MCF 10A (cell line): ENCODE measurements at places on chromosomes 12 and 14. TPM values are rescaled to one million over a fixed set of nuclear protein-coding genes. Genes with fewer than 3 reads are reported as not detected.
A peak's percentile ranks its signal among the peaks of the same experiment; 100 is the strongest.

The SLC35F4 gene
- total RNA-seq: not detected in 2 replicates

The B3GNT4 gene
- total RNA-seq: 1.5 and 1.8 TPM in 2 replicates

The POTEM gene
- total RNA-seq: not detected in 2 replicates

The OR6C2 gene
- total RNA-seq: not detected in 2 replicates

The GMFB gene
- total RNA-seq: 53.3 and 65.0 TPM in 2 replicates

The CHURC1 gene
- total RNA-seq: 72.5 and 89.2 TPM in 2 replicates

The WNT1 gene
- not detected in 2 replicates for total RNA-seq

The TRPV4 gene
- total RNA-seq: 0.09 and 0.15 TPM in 2 replicates

The CRACR2A gene
- not detected in 2 replicates for total RNA-seq

The KRT3 gene
- not detected in 2 replicates for total RNA-seq

GRCh38 chr12:103444983-103445382 lies 50.8 kb downstream of the C12orf42 start:
- no peak for DNase-seq
- H3K4me3 ChIP-seq: no peak overlapping the region
- no peaks in the 10 kb centered on the region for H3K4me1 ChIP-seq
- H3K27me3 ChIP-seq: peaks cover 42% of the 10 kb centered on the region
- no peak overlapping the region for H3K27ac ChIP-seq

DNA sequence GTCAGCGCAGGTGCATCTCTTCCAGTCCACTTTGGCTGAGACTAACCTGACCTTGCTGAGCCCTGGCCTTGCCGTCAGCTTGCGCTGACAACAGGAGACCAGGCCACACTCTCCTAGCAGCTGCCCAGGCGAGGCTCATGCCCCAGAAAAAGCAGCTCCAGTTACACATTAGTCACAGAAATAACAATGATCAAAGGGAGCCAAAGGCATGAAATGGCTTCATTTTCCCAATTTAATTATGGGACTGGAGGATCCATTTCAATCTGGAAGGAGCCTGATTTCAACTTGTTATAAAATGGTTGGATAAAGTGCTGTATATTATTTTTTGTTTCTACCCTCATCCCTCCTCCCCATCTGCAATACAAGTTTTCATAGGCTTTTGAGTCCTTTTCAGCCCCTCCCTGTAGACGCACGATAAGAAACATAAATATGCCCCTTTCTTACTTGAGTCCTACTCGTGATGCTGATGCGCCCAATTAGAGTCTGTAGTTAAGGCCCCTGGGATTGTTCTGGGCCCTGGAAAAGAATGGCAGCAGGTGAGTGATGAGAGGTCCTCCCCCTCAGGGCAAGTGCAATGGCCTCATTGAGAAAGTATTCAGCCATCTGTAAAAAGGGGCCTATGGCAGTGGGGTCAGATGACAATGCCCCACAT lies 376.0 kb downstream of the C12orf75 start:
- no peak overlapping the region for H3K4me3 ChIP-seq
- peaks cover 6% of the 10 kb centered on the region for H3K4me1 ChIP-seq
- H3K27ac ChIP-seq: no peak overlapping the region

DNA sequence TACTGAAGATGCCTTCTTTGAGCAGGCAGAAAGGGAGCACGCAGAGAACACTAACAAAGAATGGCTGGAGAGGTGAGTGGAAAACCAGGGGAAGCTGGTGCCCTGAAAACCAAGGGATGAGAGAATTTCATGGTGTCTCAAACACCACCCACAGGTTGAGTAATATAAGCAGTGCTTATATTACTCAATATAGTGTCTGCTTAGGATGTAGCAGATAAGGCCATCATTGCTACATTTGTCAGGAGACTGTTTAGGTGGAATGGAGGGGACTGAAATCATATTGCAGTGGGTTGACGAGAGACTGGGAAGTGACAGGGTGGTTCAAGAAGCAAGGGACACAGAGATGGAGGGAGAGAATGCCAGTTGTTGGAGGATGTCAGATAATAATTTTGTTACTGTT lies 20.6 kb downstream of the PKP2 start:
- H3K4me1 ChIP-seq: peaks cover 21% of the 10 kb centered on the region
- H3K4me3 ChIP-seq: no peak overlapping the region
- peaks cover 97% of the 10 kb centered on the region for H3K36me3 ChIP-seq
- H3K27ac ChIP-seq: peak overlapping the region; percentile 13
- H3K27me3 ChIP-seq: no peaks in the 10 kb centered on the region
- no peak for DNase-seq

GRCh38 chr12:49609059-49609874 lies 3.8 kb upstream of the FAM186B start:
- DNase-seq: no peak
- H3K27me3 ChIP-seq: no peaks in the 10 kb centered on the region
- no peaks in the 10 kb centered on the region for H3K36me3 ChIP-seq
- no peak overlapping the region for H3K4me3 ChIP-seq
- H3K27ac ChIP-seq: no peak overlapping the region

DNA sequence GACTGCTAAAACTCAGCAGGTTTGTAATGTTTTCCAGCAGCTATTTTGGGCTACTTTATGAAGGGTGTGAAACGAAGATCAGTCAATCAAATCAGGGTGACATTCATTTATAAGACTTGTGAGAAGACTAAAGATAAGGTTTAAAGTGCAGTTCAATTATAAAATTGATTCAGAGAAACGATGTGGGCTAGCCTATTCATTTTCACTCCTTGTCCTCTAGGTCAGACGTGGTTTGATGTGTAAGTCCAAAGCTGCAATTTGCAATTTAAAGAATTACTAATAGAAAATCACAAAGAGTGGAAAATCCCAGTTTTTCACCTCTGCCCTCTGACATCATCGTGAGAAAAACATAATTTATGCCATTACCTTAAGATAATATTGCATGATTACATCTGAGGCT lies 243.5 kb upstream of the NOVA1 start:
- H3K4me3 ChIP-seq: no peak overlapping the region
- peak overlapping the region; percentile 95 for H3K27ac ChIP-seq
- H3K36me3 ChIP-seq: no peaks in the 10 kb centered on the region
- peak; percentile 16 for DNase-seq

DNA sequence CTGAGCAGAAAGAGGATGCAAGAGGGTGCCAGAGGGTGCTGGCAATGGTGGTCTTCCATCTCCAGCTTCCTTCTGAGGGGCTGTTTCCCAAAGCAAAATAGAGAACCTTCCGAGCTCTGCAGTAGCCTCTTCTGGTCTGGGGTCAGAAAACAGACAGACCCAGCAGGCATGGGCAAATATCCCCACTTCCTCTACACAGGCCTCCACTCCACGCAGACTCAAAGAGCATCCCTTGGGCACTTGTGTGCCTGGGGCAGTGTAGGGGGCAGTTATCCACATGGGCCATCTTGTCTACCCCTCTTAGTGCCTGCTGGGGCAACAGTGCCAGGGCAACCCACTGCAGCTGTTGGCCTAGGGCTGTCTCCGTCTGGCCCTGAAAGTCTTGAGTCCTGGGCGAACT lies 231.9 kb downstream of the TTC8 start:
- H3K36me3 ChIP-seq: peaks cover 7% of the 10 kb centered on the region
- H3K27me3 ChIP-seq: no peaks in the 10 kb centered on the region
- H3K4me3 ChIP-seq: no peak overlapping the region
- no peak overlapping the region for H3K27ac ChIP-seq

GRCh38 chr12:94262228-94263010 lies 114.0 kb downstream of the PLXNC1 start:
- peak; percentile 87 for DNase-seq
- peaks cover 13% of the 10 kb centered on the region for H3K4me1 ChIP-seq
- H3K27ac ChIP-seq: peak overlapping the region; percentile 87
- H3K27me3 ChIP-seq: no peaks in the 10 kb centered on the region
- peak overlapping the region; percentile 81 for H3K4me3 ChIP-seq
- H3K36me3 ChIP-seq: peaks cover 6% of the 10 kb centered on the region

- H3K27ac ChIP-seq: no peak overlapping the region
- no peak for DNase-seq
- no peaks in the 10 kb centered on the region for H3K36me3 ChIP-seq
These were observed 4.4 kb downstream of the GPR84 start for GRCh38 chr12:54359762-54360351.

GRCh38 chr14:24392325-24393091 lies 6.3 kb upstream of the NYNRIN start:
- DNase-seq: peak; percentile 35
- H3K27ac ChIP-seq: no peak overlapping the region
- H3K27me3 ChIP-seq: no peaks in the 10 kb centered on the region
- peak overlapping the region; percentile 1 for H3K4me3 ChIP-seq
- H3K36me3 ChIP-seq: no peaks in the 10 kb centered on the region
- peaks cover 26% of the 10 kb centered on the region for H3K4me1 ChIP-seq

GRCh38 chr12:51687614-51688013 lies 96.6 kb downstream of the SCN8A start:
- peak; percentile 76 for DNase-seq
- H3K36me3 ChIP-seq: peaks cover 6% of the 10 kb centered on the region
- H3K4me1 ChIP-seq: peaks cover 36% of the 10 kb centered on the region

DNA sequence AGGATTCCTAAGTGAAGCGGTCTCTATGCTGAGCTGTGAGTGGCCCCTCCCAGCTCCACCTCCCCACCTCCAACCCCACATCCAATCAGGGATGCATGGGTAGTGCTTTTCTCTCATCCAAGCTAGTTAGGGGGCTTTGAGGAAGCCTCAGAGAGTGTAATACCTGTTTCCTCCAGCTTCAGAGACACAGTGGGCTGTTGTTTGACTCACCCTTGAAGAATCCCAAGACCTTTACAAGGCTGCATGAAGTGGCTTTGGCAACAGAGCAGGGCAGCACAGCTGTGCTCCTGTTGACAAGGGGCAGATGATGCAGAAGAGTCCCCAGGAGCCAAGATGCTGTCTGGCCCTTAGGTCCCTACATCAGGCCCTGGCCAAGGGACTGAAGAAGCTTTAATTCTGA lies 27.1 kb upstream of the CLMN start:
- DNase-seq: no peak
- no peaks in the 10 kb centered on the region for H3K4me1 ChIP-seq
- H3K27ac ChIP-seq: no peak overlapping the region
- H3K36me3 ChIP-seq: peaks cover 5% of the 10 kb centered on the region
- H3K27me3 ChIP-seq: peaks cover 13% of the 10 kb centered on the region
- H3K4me3 ChIP-seq: no peak overlapping the region

GRCh38 chr12:68559984-68560850 lies 50.5 kb upstream of the RAP1B start:
- no peaks in the 10 kb centered on the region for H3K36me3 ChIP-seq
- peaks cover 21% of the 10 kb centered on the region for H3K4me1 ChIP-seq
- DNase-seq: no peak
- no peaks in the 10 kb centered on the region for H3K27me3 ChIP-seq
- no peak overlapping the region for H3K4me3 ChIP-seq

- DNase-seq: no peak
- no peak overlapping the region for H3K4me3 ChIP-seq
- no peaks in the 10 kb centered on the region for H3K36me3 ChIP-seq
- no peaks in the 10 kb centered on the region for H3K27me3 ChIP-seq
- peaks cover 6% of the 10 kb centered on the region for H3K4me1 ChIP-seq
These were observed 151.7 kb downstream of the NUAK1 start for GRCh38 chr12:105986779-105987684.

DNA sequence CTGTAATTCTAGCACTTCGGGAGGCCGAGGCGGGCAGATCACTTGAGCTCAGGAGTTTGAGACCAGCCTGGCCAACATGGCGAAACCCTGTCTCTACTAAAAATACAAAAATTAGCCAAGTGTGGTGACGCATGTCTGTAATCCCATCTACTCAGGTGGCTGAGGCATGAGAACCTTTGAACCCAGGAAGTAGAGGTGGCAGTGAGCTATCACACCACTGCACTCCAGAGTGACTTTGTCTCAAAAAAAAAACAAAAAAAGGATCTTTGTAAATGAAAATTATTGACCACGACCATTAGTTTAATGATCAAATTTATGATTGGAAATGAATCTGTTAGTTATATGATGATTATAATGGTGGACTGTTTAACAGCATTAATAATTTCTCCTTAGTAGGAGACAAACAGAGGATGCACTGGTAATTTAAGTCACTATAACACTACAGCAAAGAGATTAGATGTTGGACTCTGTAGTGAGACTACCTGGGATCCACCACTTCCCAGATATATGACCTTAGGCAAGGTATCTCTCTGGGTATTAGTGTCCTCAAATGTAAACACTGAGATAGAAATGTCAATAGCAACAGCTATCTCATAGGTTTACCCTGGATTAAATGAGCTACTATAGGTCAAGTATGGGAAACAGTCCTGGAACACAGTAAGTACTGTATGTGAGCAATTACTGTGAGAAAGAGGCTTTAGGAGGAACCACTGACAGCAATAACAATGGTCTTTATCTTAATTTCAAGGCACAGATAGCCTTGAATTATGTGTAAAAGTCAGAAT lies 214.7 kb downstream of the NOVA1 start:
- no peaks in the 10 kb centered on the region for H3K27me3 ChIP-seq
- DNase-seq: no peak
- no peak overlapping the region for H3K27ac ChIP-seq
- H3K4me3 ChIP-seq: no peak overlapping the region
- no peaks in the 10 kb centered on the region for H3K4me1 ChIP-seq

- H3K27me3 ChIP-seq: no peaks in the 10 kb centered on the region
- no peak overlapping the region for H3K27ac ChIP-seq
- DNase-seq: no peak
- H3K4me3 ChIP-seq: no peak overlapping the region
These were observed 27.8 kb downstream of the AACS start for GRCh38 chr12:125092872-125093680.

DNA sequence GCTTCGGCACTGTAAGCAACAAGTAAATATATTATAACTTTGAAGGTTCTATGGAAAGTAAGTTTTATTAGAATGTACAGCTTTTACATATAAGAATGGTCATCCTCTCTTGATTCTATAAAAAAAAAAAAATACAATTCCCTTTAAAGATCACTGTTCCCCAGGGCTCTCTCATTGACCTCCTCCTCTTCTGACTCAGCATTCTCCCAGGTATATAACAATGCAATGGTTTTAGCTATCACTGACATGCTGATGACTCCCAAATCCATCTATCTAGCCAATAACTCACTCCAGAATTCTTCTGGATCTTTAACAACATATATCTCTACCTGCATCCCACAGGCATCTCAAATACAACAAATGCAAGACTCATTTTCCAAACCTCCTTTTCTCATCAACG lies 62.7 kb downstream of the EEA1 start:
- H3K4me1 ChIP-seq: no peaks in the 10 kb centered on the region
- no peaks in the 10 kb centered on the region for H3K27me3 ChIP-seq
- peaks cover 15% of the 10 kb centered on the region for H3K36me3 ChIP-seq
- no peak for DNase-seq
- H3K4me3 ChIP-seq: no peak overlapping the region

GRCh38 chr12:27852117-27852516 lies 72.1 kb upstream of the MANSC4 start:
- no peaks in the 10 kb centered on the region for H3K36me3 ChIP-seq
- no peaks in the 10 kb centered on the region for H3K27me3 ChIP-seq
- no peak overlapping the region for H3K4me3 ChIP-seq
- H3K27ac ChIP-seq: no peak overlapping the region
- no peaks in the 10 kb centered on the region for H3K4me1 ChIP-seq

GRCh38 chr12:56261503-56262232 lies 3.5 kb upstream of the ANKRD52 start:
- peak; percentile 64 for DNase-seq
- H3K27ac ChIP-seq: peak overlapping the region; percentile 54
- H3K27me3 ChIP-seq: no peaks in the 10 kb centered on the region

- no peak overlapping the region for H3K27ac ChIP-seq
- H3K27me3 ChIP-seq: no peaks in the 10 kb centered on the region
- no peak for DNase-seq
- H3K4me1 ChIP-seq: no peaks in the 10 kb centered on the region
These were observed 195.8 kb upstream of the PZP start for GRCh38 chr12:9404031-9404430.
